ENCODE measurements at places on chromosomes 4 and X.

- H3K4me1 ChIP-seq = no peaks in the 10 kb centered on the region
- no peak overlapping the region for H3K27ac ChIP-seq
- DNase-seq = no peak
These were observed 53.2 kb upstream of the SPIN4 start for GRCh38 chrX:63404332-63404731.

GRCh38 chrX:39487166-39487968, 610.4 kb downstream of the BCOR start:
- H3K36me3 ChIP-seq = no peaks in the 10 kb centered on the region
- no peak for DNase-seq
- no peaks in the 10 kb centered on the region for H3K27me3 ChIP-seq
- no peak overlapping the region for H3K27ac ChIP-seq
- no peaks in the 10 kb centered on the region for H3K4me1 ChIP-seq
- no peak overlapping the region for H3K4me3 ChIP-seq

GRCh38 chrX:134162032-134162431, 75.0 kb upstream of the CCDC160 start:
- H3K4me1 ChIP-seq = no peaks in the 10 kb centered on the region
- H3K27ac ChIP-seq = no peak overlapping the region
- H3K36me3 ChIP-seq = no peaks in the 10 kb centered on the region
- H3K27me3 ChIP-seq = no peaks in the 10 kb centered on the region

DNA sequence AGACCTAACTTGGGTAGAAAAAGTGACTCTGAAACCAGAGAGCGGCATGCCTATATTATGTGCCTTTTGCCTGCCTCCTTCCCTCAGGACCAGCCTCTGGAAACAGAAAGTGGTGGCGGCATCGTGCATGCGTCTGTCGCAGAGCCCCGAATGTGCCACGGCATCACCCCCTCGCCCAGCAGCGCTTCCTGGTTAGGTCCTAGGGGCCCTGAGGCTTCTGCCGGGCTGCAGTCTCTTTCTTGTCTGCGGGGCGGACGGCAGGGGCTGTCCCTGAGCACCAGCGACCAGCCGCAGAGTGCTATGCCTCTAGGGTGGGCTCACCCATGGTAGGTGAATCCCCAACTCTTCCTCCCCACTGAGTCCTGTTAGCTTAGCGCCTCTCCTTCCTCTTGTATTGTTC, 68.7 kb downstream of the VSIG4 start:
- DNase-seq = no peak
- H3K4me1 ChIP-seq = no peaks in the 10 kb centered on the region
- H3K27me3 ChIP-seq = no peaks in the 10 kb centered on the region
- H3K4me3 ChIP-seq = no peak overlapping the region
- no peaks in the 10 kb centered on the region for H3K36me3 ChIP-seq
- H3K27ac ChIP-seq = no peak overlapping the region

- no peaks in the 10 kb centered on the region for H3K27me3 ChIP-seq
- H3K36me3 ChIP-seq = no peaks in the 10 kb centered on the region
- peaks cover 29% of the 10 kb centered on the region for H3K4me1 ChIP-seq
- H3K4me3 ChIP-seq = no peak overlapping the region
- peak overlapping the region; percentile 63 for H3K27ac ChIP-seq
These were observed 93.9 kb downstream of the NSUN7 start for GRCh38 chr4:40843696-40844095.

DNA sequence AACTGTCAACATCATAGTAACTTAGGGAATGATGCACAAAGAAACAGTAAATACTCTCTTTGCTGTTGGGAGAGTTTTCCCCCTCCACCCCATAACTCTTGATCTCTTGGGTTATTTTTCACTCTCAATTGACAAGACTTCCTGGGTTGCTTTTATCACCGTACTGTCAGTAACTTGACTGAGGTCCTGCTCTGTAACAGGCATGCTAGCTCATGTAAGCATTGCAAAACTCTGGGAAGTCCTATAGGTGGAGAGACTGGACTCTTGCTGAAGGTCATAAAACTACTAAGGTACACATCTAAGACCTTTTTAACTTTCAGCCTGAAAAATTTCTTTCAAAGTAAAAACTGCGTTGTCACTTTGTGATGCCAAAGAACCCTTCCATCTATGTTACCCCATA, 10.9 kb downstream of the SHROOM3 start:
- no peaks in the 10 kb centered on the region for H3K27me3 ChIP-seq
- H3K36me3 ChIP-seq = no peaks in the 10 kb centered on the region
- H3K27ac ChIP-seq = no peak overlapping the region
- peaks cover 34% of the 10 kb centered on the region for H3K4me1 ChIP-seq
- no peak for DNase-seq

DNA sequence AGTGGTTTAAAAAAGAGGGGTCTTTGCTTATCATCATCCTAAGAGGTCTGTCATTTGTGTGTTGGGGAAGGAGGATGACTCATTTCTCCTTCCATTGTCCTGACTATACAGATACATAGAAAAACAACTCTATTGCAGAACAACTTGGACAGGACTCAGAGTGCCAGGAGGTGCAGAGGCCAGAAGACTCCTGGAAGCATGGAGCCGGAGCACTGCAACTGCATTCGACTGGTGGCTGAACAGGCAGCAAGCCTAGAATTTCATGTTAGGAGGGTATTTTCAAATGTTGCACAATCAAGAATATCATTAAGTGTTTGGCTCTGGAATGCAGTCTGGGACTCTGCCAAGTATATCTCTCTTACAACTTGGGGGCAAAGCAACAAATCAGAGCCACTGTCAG, 35.0 kb upstream of the MAML3 start:
- H3K4me1 ChIP-seq = peaks cover 12% of the 10 kb centered on the region
- no peak overlapping the region for H3K4me3 ChIP-seq
- no peaks in the 10 kb centered on the region for H3K27me3 ChIP-seq

DNA sequence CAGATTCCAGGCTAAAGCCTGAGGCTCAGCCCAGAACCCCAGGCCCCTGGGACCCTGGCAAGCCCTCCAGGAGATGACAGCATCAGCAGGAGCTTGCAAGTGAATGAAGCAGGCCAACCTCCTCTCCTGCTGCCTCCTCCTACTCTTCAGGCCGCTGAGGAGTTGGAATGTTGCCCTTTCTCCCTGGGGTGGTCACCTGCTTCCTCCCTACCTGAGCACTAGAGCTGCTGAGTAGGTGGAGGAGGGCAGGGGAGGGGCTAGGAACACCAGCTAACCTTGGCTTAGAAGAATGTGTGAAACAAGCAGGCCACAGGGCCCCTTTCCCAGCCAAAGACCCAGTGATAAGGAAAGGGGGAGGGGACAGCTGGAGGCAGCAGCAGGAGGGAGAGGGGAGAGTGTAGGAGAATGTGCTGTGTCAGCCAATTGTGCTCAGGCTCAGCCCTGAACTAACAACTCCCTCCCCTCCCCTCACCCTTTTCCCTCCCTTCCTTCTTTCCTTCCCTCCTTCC, 58.0 kb downstream of the PJA1 start:
- no peaks in the 10 kb centered on the region for H3K4me1 ChIP-seq
- no peaks in the 10 kb centered on the region for H3K27me3 ChIP-seq
- H3K27ac ChIP-seq = no peak overlapping the region
- no peak overlapping the region for H3K4me3 ChIP-seq
- DNase-seq = no peak
- H3K36me3 ChIP-seq = no peaks in the 10 kb centered on the region

GRCh38 chr4:82372517-82373485, 990 bp downstream of the HNRNPD start:
- DNase-seq = peak; percentile 50
- H3K4me3 ChIP-seq = peak overlapping the region; percentile 93
- H3K27me3 ChIP-seq = no peaks in the 10 kb centered on the region
- peak overlapping the region; percentile 97 for H3K27ac ChIP-seq

DNA sequence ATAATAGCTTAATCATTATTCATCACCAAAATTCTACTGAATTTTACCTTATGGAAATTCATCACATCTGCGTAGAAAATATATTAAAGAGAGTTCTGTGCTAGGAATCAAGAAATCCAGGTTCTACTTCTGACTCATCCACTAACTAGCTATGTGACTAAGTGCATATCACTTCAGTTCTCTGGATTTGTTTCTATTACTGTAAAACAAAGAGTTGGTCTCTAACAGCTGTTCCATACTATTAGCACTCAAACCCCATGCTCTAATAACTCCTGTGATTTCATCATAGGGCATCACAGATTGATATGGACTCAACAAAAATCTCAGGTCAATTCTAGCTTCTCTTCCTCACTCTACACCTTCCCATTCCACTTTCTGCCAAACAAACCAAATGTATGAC, 572.0 kb downstream of the INPP4B start:
- no peaks in the 10 kb centered on the region for H3K27me3 ChIP-seq
- H3K4me3 ChIP-seq = no peak overlapping the region
- no peak overlapping the region for H3K27ac ChIP-seq
- no peaks in the 10 kb centered on the region for H3K36me3 ChIP-seq
- H3K4me1 ChIP-seq = no peaks in the 10 kb centered on the region

- H3K4me3 ChIP-seq = no peak overlapping the region
- no peaks in the 10 kb centered on the region for H3K27me3 ChIP-seq
- H3K27ac ChIP-seq = no peak overlapping the region
- no peaks in the 10 kb centered on the region for H3K36me3 ChIP-seq
- no peak for DNase-seq
These were observed 30.5 kb upstream of the MAGED1 start for GRCh38 chrX:51862920-51863319.

- no peaks in the 10 kb centered on the region for H3K27me3 ChIP-seq
- no peak overlapping the region for H3K27ac ChIP-seq
- DNase-seq = no peak
- H3K4me1 ChIP-seq = no peaks in the 10 kb centered on the region
- H3K4me3 ChIP-seq = no peak overlapping the region
These were observed 14.3 kb downstream of the SMARCAD1 start for GRCh38 chr4:94221916-94222315.

GRCh38 chr4:167838686-167839085, 253.7 kb upstream of the ANXA10 start:
- H3K4me3 ChIP-seq = no peak overlapping the region
- H3K27ac ChIP-seq = no peak overlapping the region
- no peaks in the 10 kb centered on the region for H3K27me3 ChIP-seq

DNA sequence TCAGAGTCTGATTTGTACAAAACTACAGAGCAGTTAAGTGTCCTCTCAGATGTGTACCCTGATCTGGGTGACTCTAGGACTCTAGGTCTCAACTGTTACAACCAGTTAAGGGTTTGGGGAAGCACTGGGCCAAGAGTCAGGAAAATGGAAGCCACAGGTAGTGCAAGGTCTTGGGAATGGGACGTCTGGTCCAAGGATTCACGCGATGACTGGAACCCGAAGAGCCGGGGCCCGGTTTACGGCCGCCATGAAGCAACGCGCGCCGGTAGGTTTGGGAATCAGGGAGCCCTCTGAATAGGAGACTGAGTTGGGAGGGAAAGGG, 321 bp upstream of the HPRT1 start:
- no peak for DNase-seq
- no peaks in the 10 kb centered on the region for H3K27me3 ChIP-seq
- H3K4me3 ChIP-seq = peak overlapping the region; percentile 85
- no peaks in the 10 kb centered on the region for H3K4me1 ChIP-seq
- no peaks in the 10 kb centered on the region for H3K36me3 ChIP-seq
- H3K27ac ChIP-seq = peak overlapping the region; percentile 81

- H3K27ac ChIP-seq = no peak overlapping the region
- H3K36me3 ChIP-seq = no peaks in the 10 kb centered on the region
- no peaks in the 10 kb centered on the region for H3K4me1 ChIP-seq
These were observed 9.6 kb downstream of the ADGRG4 start for GRCh38 chrX:136310411-136310810.

DNA sequence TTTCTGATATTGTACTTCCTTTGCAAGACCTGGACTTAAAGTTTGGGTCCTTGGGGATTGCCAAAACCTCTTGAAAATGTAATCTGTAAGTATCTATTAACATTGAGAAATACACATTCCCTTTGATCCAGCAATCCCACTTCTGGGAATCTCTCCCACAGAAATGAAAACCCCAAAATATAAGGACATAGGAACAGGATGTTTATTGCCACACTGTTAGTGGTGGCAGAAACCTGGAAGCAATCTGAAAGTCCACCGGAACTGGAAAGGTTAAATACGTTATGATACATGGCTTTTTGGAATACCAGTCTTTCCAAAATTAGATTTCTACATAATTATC, 71.2 kb upstream of the STX18 start:
- H3K36me3 ChIP-seq = no peaks in the 10 kb centered on the region
- no peak for DNase-seq
- H3K27me3 ChIP-seq = no peaks in the 10 kb centered on the region
- no peak overlapping the region for H3K27ac ChIP-seq
- no peak overlapping the region for H3K4me3 ChIP-seq
